Head of caudate nucleus (tissue), 42 donors: ENCODE measurements at places on chromosomes 4 and X.

DNA sequence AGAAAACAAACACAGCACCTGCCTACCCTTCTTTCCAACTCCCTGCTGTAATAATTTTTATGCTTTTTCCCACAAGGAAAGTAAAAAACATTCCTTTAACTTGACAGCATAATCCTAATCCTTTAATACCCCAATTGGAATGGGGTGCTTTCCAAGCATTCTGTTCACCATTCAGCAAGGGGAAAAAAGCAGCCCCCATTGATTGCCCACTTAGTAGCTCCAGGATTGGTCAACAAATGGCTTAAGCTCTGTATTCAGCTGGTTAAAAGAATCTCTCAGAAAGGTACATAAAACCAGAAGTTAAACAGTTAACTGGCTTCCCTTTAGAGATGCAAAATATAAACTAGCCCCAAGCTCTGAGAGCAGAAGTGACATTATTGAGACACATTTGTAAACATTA, 194.8 kb upstream of the ATOH1 start:
- no peak for DNase-seq

DNA sequence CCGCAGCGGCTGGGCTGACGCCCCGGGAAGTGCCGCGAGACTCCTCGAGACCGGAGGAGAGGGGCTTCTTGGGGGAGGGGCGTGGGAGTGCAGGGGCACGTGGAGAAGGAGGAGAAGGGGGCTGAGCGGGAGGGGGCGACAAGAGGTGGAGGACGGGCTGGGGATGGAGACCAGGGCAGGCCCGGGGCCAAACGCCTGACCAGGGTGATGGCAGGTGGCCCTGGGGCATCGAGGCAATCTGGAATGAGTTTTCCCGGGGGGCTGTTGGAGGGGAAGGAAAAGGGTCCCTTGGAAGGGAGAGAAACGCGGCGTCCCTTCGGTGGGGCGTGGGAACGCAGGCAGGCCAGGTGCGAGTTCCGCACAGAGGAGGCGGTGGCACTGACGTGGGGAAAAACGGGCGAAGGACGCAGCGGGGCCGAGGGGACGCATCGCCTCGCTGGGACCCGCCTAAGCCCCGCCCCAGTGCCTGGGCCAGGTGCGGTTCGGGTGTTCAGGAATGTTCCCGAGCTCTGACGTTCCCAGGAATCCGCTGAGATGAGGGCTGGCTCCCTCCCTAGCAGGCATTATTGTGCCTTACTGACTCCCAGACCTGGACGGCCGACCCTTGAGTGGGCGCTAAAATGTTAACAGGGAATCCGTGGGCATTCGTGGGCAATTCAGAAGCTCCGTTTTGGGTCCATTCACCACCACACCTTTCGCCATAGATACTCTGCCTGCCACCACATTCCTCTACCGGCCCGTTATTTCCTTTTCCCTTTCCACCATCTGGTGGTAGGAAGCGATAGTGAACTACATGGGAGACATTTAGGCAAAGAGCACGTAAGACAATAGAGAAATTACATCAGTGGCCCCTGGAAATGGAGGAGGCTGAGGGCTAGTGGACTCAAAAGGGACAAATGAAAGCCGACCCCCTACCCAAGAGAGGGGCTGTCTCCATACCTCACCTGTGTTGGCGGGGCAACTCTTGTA, 795 bp upstream of the SH3KBP1 start:
- DNase-seq: peak; percentile 40

DNA sequence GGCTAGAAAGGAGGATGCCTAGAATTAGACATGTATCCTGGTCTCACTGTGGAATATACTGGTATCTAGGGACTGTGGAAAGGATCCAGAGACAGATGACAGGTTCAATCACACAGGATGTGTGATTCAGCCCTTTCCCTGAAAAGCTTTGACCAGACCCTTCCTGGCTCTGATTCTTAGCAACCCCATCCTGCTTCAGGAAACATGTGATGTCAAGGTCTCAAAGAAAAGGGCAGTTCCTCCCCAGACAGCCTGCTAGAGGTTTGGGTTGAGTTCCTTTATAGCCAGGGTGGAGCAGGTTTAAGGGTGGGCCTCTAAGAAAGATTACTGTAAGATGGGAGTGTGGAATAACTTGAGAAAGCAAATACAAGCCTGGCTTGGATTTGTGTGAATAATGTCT, 3.0 kb downstream of the BMP15 start:
- no peak for DNase-seq

GRCh38 chr4:139735381-139736273, 70.0 kb downstream of the MGST2 start:
- peak; percentile 30 for DNase-seq

- DNase-seq: no peak
Observed at GRCh38 chrX:131264053-131264452, 25.1 kb downstream of the IGSF1 start.

- DNase-seq: no peak
Observed at GRCh38 chr4:55075823-55076716, 49.3 kb downstream of the KDR start.
